ENCODE measurements at places on chromosomes 1 and 21. TPM values are rescaled to one million over a fixed set of nuclear protein-coding genes. Genes with fewer than 3 reads are reported as not detected.

GRCh38 chr21:38993561-38993960, 187.8 kb downstream of the ETS2 start:
- no peak for DNase-seq

The BATF3 gene
- 5.8 TPM for total RNA-seq

DNA sequence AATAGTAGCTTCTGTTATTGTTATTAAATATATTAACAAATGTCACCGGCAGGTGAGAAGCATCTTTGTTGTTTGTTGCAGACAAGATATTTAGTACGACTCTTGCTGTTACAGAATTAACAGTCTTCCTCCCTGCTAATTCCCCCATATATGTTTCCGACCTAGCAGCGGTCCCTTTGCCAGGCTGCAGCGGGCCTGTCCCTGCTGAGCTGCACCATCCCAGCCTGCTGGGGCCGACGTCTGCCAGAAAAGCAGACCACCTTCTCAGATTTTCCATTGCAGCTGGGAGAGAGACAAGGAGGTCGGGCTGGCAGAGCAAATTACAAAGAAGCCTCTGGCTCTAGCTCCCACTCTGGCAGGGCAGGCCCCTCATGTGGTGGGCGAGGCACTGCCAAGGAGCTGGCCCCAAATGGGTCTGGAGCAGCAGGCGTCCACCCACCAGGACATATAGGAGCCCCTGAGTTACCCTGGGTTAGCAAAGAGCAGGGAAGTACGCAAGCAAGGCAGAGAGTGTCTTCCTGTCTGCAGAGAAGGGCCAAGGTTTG, 142.7 kb downstream of the FOXD2 start:
- DNase-seq, result no peak

The GBP7 gene
- total RNA-seq, result not detected

- DNase-seq, result no peak
These were observed 19.6 kb upstream of the C1orf159 start for GRCh38 chr1:1135339-1136136.

DNA sequence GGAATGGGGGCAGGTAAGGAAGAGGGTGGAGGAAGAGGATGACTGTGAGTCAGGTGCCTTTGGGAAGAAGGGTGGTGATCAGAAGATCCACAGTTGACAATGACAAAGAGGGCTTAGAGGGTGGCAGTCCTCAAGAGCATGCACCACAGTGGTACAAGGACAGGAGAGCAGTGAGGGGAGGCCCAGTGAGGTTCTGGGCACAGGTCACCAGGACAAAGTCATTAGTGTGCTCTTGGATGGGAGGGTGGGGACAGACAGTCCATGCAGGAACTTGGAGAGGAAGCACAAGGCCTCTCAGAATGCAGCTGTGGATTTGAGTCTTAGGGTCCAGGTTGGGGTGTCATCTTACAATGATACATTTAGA, 75.1 kb downstream of the RHOU start:
- no peak for DNase-seq

The DENND2C gene
- total RNA-seq, result 1.7 TPM

DNA sequence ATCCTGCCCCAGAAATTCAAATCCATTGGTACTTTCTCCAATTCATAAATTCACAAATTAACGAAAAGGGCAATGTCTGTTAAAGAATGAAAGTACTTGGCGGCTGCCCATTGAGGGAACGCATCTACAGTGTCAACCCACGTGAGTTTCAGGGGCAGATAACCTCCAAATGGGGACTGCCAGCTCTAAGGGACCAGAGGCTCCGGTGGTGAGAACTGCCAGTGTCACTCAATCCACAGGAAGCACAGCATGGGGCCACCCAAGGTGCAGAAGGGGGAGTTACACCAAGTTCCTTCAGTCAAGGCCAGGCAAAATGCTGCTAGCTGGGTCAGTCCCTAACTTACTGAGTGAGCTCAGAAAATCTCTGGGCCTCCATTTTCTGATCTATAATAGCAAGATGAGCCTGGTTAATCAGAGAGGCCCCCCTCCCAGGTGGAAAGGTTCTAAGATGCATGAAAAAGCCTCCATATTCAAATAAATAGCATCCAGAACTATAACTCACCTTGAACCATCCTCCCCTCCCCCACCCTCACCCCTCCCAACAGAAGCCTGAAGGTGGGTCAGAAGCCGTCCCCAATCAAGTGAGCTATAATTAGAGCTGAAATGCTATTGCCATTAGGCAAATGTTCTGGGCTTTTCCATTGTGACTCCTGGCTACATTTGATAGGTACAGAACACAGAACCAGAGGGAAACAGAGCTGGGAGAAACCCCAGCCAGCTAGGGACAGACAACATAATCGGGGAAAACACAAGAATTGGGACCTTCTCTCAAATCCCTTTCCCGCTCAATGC, 41.7 kb downstream of the LRP8 start:
- DNase-seq, result no peak

DNA sequence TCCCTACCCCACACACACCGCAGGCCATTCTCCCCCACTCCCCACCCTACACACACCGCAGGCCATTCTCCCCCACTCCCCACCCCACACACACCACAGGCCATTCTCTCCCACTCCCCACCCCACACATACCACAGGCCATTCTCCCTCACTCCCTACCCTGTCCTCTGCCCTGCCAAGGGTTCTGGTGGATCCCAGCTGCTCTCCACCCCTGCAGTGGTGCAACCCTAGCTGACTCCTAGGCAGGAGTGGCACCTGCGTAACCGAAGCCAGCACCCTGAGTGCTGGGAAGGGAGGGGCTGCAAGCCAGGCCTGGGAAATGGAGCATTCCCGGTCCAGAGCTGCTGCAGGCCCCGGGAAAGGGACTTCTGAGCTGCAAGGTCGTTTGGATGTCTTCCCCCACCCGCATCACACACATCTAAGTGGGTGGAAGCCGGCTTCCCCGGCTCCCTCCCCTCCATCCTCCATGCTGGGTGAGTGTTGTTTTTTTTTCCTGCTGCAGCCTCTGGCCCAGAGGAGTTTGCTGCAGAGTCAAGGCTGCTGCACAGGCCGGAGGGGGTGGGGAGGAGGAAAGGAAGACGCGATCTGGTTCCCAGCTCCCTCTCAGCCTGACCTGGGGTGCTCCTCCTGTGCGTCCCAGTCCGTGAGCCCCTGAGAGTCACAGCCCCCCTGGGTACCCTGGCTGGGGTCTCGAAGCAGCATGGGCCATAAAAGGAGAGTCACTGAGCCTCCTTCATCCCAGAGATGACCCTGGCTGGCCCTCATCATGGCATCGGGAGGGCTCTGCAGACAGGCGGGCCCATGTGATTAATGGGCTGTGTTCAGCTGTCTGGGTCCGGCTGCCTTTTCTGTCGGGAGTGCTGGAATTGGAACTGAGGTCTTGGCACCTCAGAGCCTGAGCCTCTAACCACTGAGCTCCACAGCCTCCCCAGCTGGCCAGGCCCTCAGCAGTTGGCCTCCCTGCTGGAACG, 16.1 kb downstream of the H6PD start:
- DNase-seq, result no peak

GRCh38 chr1:91546301-91546581, 45.6 kb downstream of the CDC7 start:
- DNase-seq, result no peak

DNA sequence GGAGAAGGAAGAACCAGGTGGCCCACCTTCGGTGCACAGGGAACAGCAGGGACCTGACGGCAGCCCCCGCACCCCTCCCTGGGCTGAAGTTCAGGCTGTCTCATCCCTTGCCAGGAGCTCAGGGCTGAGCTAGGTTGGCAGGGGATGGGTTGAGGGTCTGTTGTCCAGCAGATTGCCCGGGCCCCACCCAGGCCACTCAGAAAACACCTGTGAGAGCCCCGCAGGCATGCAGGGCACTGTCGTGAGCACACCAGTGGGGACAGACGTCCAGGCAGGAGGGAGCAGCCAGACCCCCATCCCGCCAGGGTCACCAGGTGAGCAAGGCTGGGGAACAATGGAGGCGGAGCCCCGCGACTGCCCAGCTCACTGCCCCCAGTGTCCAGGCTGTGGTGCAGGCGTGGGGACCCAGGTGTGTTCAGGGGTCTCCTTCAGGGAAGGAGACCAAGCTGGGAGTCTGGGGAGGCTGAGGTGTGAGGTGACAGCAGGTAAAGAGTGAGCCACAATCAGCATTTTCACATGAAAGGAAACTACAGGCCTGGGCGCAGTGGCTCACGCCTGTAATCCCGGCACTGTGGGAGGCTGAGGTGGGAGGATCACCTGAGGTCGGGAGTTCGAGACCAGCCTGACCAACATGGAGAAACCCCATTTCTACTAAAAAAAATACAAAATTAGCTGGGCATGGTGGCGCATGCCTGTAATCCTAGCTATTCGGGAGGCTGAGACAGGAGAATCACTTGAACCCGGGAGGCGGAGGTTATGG, 9.4 kb upstream of the SAMD11 start:
- peak; percentile 57 for DNase-seq

The RNU1-1 gene
- under 0.01 TPM for total RNA-seq

The JAM2 gene
- 0.67 TPM for total RNA-seq

DNA sequence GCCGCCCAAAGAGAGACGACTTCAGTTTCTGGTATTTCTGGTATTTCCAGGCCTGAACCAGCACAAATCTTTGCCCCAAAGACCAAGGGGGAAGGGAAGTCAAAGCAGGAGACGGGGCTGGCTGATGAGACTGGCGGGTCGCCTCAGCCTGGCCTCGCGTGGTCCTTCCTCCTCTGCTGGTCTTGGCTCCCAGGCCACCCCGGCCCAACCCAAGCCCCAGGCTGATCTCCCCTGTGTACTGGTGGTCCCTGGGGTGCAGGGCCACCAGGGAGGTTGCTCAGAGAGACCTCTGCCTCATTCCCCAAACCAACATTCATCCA, 19.9 kb downstream of the WNT4 start:
- peak; percentile 64 for DNase-seq

The ANGEL2 gene
- 57.4 TPM for total RNA-seq

GRCh38 chr1:84936116-84936810, 43.3 kb upstream of the LPAR3 start:
- peak; percentile 41 for DNase-seq

The NIPAL3 gene
- total RNA-seq, result 21.9 TPM

The DNM3 gene
- total RNA-seq, result 0.73 TPM

DNA sequence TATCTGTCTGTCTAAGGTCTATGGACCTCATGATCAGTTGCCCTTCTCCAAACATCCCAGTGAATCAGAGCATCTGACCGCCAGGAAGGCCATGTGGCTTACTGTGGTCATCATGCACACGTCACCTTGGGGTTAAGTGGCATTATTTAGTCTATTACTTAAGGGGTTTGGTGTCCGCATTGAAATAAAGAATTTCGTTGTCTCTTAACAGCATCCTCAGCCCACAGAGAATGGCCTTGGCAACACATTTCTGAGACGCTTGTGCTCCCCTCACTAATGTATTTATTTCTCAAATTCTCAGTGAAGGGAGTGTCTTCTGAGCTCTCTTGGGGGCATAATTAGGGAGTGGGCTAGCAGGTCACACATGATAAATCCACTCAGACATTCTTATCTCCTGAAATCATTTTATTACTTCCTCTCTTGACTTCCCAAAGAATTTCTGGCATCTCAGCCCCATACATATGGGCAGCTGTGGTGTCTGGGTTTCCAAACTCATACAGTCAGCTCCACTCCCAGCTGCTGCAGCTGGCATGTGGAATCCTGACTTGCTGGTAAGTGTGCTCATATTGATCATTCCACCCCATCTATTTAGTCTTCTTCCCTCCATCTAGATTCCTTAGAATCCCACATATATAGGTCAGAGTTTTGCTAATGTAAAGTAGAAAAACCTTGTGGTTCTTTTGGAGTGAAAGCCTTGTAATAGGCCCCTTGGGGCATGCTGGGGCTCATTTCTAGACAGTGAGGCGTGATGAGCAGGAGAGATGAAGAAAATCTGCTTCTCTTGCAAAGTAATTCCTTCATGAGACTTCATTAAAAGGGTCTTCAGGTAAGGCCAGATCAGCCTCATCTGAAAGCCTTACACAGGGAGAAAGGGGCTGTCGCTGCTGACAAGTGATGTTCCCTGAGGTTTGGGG, 110.5 kb downstream of the HHAT start:
- no peak for DNase-seq

The TRPM2 gene
- 0.42 TPM for total RNA-seq

DNA sequence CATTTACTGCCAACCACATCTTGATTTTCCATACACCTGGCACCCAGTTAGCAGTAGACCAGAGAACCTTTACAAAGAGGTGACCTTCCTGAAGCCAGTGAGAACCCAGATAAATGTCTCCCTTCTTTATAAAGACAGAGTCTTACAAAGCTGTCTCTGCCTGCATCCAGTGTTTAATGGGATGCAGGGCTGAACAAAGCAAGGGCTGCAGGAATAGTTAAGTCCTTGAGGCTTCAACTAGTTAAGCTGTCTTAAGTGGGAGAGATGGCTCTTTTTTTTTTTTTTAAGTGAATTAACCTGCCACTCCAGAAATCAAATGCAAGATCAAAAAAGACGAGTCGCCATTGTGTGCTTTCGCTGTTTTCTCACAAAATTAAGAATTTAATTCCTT, 1.5 kb downstream of the AHCYL1 start:
- DNase-seq, result no peak

The TNN gene
- total RNA-seq, result 0.31 TPM

- DNase-seq, result no peak
These were observed 24.2 kb upstream of the NPL start for GRCh38 chr1:182765391-182765790.

DNA sequence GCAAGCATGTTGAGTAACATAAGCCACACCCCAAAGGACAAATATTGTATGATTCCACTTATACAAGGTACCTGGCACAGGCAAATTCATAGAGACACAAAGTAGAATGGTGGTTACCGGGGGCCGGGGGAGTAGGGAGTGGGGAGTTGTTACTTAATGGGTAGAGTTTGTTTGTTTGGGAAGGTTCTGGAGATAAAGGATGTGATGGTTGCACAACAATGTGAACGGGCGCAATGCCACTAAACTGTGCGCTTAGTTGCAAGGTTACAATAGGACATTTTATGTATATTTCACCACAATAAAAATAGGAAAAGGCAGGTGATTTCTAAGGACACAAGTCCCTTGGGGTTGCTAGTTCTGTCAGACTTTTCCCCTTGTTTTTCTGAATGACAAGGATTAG, 516.6 kb downstream of the KIF26B start:
- DNase-seq, result no peak

DNA sequence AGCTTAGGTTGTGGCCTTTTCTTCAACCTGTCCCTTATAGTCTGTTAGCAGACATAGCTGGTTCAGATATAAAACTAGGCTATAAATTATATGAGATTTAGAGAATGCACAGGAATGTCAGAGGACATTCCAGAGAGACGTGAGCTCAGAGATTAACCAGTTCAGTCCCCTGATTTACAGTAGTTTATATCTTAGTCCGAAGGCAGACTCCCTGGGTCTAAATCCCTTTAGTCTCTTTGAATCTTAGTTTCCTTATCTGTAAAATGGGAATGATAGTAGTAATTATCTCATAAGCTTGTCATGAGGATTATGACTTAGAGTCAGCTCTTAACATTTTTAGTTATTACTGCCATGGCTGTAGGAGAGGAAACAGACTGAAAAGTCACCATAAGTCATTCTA, 45.5 kb upstream of the PLXNA2 start:
- no peak for DNase-seq

- no peak for DNase-seq
These were observed 129.1 kb upstream of the NRIP1 start for GRCh38 chr21:15193937-15194336.

- DNase-seq, result no peak
These were observed 4.7 kb upstream of the AKNAD1 start for GRCh38 chr1:108861566-108861965.

All from H7 (cell line).